ENCODE measurements at places on chromosomes 4 and X.

- no peak for DNase-seq
Measured at GRCh38 chrX:41823402-41823801, 99.4 kb downstream of the GPR82 start.

GRCh38 chr4:150699599-150699998 lies 117.6 kb downstream of the MAB21L2 start:
- no peak for DNase-seq

DNA sequence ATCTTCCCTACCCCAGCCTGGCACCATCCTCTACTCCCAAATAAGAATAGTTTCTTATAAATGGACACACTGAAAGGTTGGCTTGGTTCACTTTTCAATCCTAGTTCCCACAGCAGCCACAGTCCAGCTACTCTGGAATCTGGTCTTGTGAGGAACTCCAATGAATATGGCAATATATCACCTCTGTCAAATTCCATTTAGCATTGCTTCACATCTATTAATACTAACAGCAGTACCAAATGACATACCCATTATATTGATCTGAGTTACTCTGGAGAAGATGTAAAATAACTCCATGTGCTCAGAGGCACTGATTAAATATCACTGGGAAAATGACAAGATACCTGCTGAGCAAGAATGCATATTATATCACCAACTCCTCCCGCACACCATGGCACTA lies 8.6 kb downstream of the OPHN1 start:
- DNase-seq, result no peak

GRCh38 chr4:57924951-57925350 lies 814.8 kb upstream of the IGFBP7 start:
- DNase-seq, result no peak

- no peak for DNase-seq
Measured at GRCh38 chr4:31272331-31273061, 552.3 kb downstream of the PCDH7 start.

DNA sequence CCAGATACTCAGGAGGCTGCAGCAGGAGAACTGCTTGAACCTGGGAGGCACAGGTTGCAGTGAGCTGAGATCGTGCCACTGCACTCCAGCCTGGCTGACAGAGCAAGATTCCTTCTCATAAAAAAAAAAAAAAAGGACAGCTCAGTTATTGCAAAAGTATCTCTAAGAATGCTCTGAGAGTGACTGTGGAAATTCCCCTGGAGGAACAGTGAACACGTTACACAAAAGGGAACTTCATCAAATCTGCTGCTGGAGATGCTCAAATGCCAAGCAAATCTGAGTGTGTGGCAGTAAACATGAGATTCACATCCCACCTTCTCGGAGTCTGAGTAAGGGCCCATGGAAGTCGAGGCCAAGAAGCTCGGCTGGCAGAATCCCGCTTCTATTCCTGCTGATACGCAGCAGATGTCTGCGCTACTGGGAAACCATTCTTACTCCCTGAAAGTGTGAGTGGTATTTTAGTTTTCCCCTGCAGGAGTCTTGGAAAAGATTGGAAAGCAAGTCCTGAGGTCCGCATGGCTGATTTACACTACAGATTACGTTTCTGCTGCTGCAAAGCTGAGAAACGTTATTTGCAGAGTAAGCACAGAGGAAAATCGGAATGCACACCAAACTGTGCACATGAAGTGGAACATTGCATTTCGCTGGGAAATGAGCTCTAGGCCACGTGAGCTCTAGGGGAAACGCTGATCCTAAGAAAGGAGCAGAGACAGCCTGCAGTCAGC lies 162.9 kb downstream of the NSUN7 start:
- DNase-seq, result no peak

DNA sequence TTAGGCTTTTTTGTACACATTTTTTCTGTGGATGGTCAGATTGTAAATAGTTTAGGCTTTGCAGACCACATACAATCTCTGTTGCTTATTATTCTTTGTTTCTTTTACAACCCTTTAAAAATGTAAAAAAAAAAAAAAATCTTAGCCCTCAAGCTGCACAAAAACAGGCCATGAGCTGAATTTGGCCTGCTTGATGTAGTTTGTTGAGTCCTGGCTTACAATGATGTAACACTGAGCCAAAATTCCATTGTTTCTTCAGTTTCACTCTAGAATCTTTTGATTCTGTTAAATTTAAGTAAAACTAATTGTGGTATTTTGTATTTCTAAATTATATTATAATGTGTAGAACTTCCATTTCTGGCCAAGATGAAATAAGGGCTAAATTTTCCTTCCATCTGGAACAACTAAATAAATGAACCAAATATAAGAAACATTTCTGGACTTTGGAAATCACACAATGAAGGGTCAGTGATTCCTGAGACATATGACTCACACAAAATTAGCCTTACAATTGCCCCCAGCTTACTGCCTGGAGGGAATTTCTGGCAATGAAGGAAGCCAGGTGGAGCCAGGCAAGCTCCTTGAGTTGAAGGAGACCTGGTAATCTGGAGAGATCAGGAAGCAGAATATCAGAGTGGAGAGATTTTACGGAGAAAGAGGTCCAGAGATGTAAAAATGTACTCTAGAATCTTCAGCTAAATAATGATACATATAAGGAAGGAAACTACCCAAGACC lies 29.8 kb downstream of the IQCM start:
- no peak for DNase-seq

- DNase-seq, result no peak
Measured at GRCh38 chrX:22526339-22526738, 253.6 kb downstream of the CBLL2 start.
